NCI-H2107 (cell line): ENCODE measurements at places on chromosomes 2 and 18.
A peak's percentile ranks its signal among the peaks of the same experiment; 100 is the strongest.

DNA sequence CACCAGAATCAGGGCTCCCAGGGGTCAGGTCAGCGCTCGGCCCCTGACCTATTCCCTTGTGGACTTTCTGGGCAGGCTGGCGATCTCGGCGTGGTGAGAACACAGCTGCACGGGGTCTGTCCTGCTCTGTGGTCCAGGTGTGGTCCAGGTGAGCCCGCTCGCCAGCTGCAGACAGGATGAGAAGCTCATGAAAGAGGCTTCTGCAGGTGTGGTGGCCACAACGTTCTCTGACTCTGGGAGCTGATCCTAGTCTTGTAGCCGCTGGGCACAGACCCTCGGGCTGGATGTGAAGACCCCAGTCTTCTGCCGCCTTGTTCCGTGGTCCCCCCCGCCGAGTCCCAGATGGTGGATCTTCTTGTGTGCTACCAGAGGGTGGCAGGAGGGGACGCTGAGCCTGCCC is 129.7 kb downstream of the RTP5 start:
- DNase-seq: no peak

GRCh38 chr2:44324971-44325426 is 36.3 kb downstream of the PREPL start:
- no peak for DNase-seq

DNA sequence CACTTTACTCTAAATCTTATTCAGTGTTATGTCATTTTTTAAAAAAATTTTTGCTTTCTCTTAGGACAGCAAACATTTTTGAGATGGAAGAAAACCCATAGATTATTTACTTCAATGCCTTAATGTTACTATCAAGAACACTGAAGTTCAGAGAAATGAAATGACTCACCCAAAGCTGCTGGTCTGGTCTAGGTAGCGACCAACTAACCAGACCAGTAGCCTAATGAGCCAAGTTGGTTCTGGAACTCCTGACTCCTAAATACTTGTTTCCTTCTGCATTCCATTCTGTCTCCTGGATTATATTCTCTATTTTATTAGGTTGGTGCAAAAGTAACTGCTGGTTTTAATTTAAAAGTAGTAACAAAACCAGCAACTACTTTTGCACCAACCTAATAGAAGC is 35.4 kb downstream of the SLC8A1 start:
- no peak for DNase-seq

GRCh38 chr2:240513549-240514287 is 44.1 kb downstream of the ANKMY1 start:
- no peak for DNase-seq

DNA sequence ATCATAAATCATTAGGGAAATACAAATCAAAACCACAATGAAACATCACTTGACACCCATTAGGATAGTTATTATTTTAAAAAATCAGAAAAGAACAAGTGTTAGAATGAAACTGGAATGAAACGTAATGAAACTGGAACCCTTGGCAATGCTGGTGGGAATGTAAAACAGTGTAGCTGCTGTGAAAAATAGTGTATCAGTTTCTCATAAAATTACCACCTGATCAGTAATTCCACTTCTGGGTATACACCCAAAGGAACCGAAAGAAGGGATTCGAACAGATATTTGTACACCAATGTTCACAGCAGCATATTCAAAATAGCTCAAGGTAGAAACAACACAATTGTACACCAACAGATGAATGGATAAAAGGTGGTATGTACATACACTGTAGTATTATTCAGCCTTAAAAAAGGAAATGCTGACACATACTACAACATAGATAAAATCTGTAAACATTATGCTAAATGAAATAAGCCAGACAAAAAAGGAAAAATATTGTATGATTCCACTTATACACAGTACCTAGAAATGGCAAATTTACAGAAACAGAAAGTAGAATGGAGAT is 27.0 kb downstream of the ROCK1 start:
- no peak for DNase-seq

GRCh38 chr2:233373316-233373715 is 19.0 kb downstream of the DGKD start:
- no peak for DNase-seq

GRCh38 chr2:176652300-176653182 is 383.3 kb downstream of the MTX2 start:
- peak; percentile 50 for DNase-seq

DNA sequence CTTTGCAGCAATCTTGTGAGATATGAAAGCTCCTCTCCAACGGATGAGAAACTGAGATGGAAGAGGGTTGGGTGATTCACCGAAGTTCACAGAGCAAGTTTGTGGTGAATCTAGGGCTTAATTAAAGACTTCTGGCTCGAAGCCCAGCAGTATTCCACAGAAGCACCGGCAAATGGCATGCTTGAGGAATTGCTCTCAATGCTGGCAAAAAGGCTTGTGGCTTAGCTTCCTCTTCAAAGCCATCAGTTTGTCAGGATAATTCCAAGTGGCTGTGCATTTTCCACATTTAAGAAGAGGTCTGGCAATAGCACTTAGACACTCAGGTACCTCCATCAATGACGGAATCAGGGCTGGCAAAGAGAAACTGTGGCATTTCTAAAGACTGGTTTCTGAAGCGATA is 98.7 kb upstream of the SLC66A3 start:
- DNase-seq: peak; percentile 86

- no peak for DNase-seq
These were observed 30.9 kb upstream of the CYP26B1 start for GRCh38 chr2:72178551-72178950.

DNA sequence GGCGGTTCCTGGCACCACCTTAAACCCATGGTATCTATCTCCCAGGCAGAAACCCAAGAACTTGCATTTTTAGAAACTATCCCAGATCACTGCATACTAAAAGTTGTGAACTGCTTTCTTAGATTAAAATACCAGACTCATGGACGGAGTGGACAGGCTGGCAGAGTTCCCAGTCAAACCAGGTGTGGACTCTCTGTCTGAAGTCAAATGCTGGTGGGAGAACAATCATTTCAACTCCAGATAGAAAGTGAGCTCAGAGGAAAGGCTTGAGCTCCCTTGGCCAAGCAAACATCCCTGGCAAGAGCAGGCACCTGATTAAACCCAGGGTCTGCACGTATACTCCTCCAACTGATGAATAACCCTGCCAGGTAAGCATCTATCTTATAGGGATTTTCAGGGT is 19.5 kb downstream of the NXPH2 start:
- DNase-seq: no peak

GRCh38 chr2:96239745-96240264 is 26.0 kb downstream of the TMEM127 start:
- no peak for DNase-seq

- no peak for DNase-seq
These were observed 1.2 kb downstream of the ZFP36L2 start for GRCh38 chr2:43225093-43225787.

DNA sequence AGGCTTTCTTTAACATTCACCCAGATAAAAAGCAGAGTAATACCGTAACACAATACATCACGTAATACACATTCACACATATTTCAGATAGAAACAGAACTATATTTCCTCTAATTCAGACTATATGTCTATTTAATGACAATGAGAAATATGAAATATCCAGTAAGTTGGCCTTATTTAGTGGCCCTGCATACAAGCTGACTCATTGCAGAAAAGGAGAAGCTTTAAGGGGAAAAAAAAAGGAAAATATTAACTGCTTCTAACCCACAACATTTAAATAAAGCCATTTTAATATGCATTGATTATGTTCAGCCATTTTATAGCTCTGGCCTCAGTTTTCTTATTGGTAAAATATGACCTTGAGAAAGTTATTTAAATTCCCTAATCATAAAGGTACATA is 94.8 kb downstream of the PPP1R1C start:
- no peak for DNase-seq

DNA sequence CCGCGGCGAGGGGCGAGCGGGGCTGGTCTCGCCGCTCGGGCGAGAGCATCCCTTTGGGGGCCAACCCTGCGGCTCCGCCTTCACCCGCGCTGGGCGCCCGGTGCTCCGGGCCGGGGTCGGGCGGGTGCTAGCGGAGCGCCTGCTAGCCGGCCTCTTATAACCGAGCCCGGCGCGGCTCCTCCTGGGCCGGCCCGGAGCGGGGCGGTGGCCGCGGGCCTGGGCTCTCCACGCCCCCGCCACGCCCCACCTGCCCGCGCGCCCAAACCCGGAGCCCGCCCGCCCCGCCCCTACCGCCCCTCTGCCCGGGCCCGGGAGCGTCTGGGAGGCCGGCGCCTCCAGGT is at the start of gene FOXI3:
TSS of gene FOXI3 (minus strand) at position 129 of the 341 bp plus-strand sequence. CDS start 158 bp downstream, outside the sequence.
- no peak for DNase-seq

DNA sequence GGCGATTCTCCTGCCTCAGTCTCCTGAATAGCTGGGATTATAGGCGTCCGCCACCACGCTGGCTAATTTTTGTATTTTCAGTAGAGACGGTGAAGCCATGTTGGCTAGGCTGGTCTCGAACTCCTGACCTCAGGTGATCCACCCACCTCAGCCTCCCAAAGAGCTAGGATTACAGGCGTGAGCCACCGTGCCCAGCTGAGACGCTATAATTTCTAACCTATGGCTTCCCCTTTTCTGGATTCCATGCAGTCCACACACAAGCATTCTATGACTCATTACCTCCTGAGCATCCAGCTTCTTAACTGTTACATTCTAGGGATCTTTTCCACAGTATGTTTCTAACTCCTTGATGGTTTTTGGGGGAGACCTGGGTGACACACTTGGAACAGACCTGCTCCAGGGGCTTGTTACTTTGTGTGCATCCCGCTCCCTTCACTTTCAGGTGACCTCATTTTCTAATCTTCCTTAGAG is 11.8 kb upstream of the KCMF1 start:
- no peak for DNase-seq

DNA sequence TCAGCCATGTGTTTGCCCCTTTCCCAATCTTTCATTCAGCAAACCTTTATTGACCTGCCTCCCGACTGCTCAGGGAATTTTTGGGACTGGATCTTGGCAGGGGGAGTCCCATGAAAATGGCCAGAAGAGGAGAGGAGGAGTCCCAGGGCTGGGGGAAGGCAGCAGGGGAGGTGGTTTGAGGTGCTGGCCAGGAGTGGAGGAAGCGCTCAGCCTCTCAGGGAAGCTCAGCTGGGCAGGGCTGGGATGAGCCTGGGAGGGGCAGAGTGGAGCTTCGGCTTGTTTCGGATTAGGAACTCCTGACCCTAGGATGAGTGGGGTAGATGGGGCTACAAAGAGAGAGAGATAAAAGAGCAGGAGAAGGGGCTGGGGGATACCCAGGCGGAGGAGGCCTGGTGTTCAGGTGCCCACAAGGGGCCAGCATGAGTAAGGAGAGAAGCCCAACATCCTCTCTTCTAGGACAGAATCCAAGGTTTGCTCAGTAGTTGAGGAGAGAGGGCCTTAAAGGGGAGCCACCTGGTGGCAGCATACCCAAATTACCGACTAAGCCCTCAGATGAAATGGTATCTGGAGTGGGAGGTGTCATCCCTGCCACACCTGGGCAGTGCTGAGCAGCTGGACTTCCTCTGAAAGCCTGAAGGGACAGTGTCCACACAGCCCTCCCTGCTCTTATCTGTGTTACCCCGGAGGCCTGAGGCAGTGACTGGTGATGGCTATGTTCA is 91.1 kb downstream of the INHBB start:
- DNase-seq: no peak

- no peak for DNase-seq
These were observed 54.3 kb downstream of the BOLA3 start for GRCh38 chr2:74093426-74093825.

- DNase-seq: no peak
These were observed 5.3 kb downstream of the SP3 start for GRCh38 chr2:173959909-173960308.

- no peak for DNase-seq
These were observed 104.4 kb downstream of the TLK1 start for GRCh38 chr2:171056307-171056706.

DNA sequence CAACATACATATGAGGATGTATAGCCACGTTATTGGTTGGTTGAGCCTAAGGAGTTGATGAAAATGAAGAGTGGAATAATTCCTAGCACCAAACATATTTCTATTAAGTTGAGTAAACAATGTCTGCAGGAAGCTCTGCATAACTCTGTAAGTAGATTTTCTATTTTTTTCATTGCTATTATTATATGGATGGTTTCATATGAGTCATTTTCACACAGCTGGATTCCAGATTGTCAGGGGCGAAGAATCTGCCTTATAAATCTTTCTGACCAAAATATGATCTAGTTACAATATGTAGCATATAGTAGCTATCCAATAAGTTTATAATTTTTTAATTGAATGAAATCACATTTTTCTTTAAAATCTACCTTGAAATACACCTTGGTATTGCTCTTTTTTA is 468.0 kb upstream of the PKDCC start:
- no peak for DNase-seq

DNA sequence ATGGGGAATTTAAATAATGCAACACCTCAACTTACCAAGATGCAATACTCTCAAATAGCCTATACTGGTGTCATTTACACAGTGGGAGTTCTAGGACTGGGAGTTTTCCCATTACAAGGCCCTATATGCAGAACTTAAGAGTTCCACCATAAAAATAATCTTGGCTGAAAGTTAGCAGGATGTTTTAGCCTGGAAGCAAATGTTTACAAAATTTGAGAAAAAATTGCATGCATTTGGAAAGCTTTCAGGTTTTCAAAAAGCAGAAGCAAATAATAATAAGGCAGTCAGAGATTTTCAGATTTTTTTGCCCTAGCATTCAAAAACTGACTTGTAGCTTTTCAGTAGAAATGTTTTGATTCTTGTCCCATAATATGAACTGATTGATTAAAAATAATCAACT is 397.3 kb downstream of the ARHGAP15 start:
- DNase-seq: no peak

- DNase-seq: no peak
These were observed 45.2 kb upstream of the TTR start for GRCh38 chr18:31546476-31546875.

- DNase-seq: no peak
These were observed 320.7 kb downstream of the CYP26B1 start for GRCh38 chr2:71826826-71827523.

DNA sequence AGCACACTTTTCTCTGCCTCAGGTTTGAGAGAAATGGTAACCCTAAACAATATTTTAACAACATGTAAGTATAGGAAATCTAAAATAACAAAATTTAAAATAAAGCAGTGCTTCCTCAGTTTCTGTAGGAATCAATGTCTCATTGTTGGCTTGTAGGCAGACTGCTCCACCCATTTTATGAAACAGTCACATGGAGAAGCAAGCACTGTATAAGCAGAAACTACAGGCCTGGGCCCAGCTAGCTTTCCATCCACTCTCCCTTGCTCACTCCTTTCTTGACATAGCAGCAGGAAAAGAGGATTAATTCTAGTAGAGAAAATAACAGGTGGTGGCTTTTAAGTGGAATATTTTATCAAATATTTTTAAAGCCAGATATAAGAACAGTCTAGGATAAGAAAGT is 97.2 kb downstream of the PLEKHM3 start:
- DNase-seq: no peak

DNA sequence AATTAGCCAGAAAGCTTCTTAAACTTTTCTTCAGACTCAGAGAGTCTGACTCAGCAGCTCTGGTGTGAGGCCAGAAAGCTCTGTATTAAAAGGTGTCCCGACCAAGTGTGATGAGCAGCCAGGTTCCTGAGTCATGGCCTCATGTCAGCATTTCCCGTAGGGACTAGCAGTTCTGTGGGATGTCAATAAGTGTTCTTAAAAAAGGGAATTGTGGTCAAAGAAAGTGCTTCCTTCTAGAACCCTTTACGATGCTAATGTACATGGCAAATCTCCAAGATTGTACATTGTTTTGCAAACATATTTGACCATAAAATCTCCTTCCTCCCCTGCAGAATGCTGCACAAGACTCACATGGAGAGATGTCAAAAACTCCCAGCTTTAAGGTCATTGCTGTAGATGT is 80.1 kb downstream of the PLA2R1 start:
- DNase-seq: no peak
